ENCODE measurements at places on chromosomes 7 and 10.

DNA sequence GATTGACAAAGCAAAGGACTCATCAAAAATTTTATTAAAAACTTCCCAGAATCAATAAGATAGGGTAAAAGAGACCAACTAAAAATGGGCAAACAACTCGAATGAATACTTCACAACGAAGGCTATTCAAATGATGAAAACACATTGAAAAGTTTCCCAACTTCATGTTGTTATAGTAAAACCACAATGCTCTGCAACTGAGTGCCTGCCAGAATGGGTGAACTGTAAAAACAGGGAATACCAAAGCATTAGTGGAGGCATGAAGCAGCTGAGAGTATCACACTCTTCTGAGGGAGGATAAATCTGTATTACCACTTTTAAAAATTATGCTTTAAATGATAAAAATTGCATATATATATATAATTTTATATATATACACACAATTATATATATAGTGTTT lies 1214.7 kb downstream of the SORCS3 start:
- DNase-seq = no peak

DNA sequence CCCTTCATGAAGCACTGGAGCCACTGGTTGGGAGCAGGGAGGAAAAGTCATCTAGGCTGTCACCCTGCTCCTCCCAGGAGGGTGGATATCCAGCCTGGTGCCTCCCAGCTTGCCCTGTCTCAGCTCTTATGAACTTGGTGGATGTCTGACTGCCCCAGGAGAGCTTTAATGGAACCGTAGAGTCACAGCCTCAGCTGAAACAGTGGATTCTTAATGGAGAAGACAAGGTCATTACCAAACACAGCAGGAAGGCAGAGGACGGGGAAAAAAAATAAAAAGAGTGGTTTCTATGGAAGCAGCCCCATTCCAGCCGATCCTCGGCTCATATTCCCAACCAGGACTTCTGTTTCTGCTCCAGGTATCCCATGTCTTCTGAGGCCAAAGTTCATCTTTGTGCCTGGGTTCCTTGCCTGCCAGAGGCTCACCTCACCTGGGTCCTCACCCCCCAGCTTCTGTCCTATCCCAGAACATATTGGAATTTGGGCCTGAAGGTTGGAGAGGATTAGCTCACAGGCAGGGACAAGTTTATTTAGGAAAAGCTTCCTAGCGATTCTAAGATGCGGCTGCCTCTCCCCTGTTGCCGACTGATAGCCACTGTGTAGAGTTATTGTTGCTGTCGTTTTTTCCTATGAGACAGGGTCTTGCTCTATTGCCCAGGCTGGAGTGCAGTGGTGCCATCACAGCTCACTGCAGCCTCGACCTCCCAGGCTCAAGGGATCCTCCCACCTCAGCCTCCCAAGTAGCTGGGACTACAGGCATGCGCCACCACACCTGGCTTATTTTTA lies 15.6 kb downstream of the CCL26 start:
- DNase-seq = no peak

GRCh38 chr10:103758294-103758681 lies 97.1 kb downstream of the SH3PXD2A start:
- no peak for DNase-seq

DNA sequence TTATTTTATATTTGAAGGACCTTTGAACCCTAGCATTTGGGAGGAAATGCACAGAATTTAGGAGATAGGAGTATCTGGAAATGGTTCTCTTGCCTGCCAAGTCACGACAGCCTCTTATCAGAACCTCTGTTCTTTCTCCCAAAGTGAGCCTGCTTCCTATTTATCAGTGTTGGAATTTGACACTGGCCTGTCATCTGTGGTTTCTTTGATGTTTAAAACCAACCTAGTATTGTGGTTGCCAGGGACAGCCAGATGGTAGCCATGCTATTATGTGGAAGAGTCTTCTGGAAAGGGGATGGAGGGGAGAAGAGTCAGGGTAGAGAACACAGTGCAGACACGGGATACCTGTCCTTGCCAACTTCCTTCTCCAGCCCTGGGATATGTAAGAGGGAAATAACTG lies 21.1 kb downstream of the ZNF282 start:
- no peak for DNase-seq

All from GF-D8 (cell line).